ENCODE measurements at places on chromosomes 6 and 20.

GRCh38 chr20:60653111-60653845 is 598.8 kb upstream of the CDH4 start:
- no peak for DNase-seq

DNA sequence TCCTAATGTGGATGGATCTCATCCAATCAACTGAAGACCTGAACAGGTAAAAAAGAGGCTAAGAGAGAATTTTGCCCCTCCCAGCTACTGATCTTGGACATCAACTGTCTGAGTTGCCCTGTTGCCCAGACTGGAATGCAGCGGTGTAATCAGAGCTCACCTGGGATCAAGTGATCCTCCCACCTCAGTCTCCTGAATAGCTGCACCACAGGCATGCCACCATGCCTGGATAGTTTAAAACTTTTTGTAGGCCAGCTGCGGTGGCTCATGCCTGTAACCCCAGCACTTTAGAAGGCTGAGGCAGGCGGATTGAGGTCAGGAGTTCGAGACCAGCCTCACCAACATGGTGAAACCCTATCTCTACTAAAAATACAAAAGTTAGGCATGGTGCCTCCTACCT is 34.9 kb upstream of the GCNT2 start:
- DNase-seq, result no peak

- no peak for DNase-seq
Measured at GRCh38 chr6:110712238-110712637, 103.0 kb downstream of the CDK19 start.

DNA sequence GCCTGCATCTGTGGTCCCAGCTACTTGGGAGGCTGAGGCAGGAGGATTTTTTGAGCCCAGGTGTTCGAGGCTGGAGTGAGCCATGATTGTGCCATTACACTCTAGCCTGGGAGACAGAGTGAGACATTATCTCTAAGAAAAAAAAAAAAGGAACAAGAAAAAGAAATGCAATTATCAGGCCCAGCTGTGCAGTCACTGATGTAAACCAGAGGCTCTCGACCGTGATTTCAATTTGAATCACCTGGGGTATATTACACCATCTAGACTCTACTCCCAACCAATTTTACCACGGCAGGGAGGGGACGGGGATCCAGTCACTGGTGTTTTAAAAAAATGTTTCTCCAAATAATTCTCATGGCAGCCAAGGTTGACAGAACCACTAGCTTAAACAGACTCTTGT is 48.8 kb upstream of the NKX2-2 start:
- DNase-seq, result no peak

- no peak for DNase-seq
Measured at GRCh38 chr20:32980990-32981389, 23.2 kb downstream of the SUN5 start.

GRCh38 chr6:115592025-115592424 is 468.7 kb downstream of the FRK start:
- no peak for DNase-seq

GRCh38 chr6:129865013-129865412 is 3.9 kb upstream of the TMEM244 start:
- DNase-seq, result peak; percentile 6

DNA sequence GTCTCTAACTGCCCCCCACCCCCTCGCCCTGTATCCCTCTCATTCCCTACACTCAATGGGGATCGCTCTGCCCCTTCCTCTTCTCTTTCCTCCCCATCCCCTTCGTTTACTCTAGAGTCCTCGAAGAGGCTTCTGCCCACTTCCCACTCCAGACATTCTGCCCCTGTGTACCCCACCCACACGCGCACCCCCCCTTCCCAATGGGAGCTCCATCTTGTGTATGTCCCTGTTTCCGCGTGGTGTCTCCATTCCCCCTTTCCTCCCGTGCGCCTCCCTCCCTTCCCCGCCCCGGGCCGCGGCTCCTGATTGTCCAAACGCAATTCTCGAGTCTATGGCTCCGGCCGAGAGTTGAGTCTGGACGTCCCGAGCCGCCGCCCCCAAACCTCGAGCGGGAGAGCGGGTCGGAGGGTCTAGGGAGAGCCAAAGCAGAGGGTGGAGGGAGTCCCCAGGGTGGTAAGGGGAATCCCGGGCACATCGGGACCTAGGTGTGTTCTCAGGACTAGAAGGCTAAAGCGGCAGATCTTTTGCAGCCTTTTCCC is 679 bp upstream of the RING1 start:
- DNase-seq, result peak; percentile 65

DNA sequence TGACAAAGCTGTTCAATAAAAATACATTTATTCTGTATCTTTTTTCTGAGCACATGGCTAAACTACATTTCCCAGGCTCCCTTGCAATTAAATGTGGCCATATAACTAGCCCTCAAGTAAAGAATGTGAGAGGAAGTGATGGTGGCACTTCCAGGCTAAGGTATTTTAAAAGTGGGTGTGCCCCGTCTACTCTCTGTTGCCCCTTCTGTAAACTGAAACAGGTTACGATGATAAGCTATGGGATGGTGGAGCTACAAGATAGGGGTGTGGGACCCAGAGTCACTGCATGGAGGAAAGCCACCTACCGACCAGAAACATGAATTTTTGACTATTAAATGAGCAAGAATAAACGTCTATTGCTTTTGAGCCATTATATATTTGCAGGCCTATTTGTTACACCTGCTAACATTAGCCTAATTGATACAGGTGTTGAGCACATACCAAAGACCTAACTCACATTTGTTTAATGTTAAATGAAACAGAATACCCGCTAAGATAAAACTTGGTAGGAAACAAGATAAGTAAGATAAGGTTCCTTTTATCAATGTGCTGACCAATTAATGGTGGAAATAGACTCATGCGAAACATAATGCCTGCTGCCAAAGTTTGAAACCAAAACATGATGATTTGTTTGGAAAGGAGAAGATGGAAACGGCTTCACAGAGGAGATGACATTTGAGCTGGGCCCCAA is 3.1 kb downstream of the FYN start:
- peak; percentile 21 for DNase-seq

GRCh38 chr6:139124887-139125672 is 9.8 kb upstream of the HECA start:
- DNase-seq, result peak; percentile 82

GRCh38 chr6:47235964-47236760 is 73.5 kb downstream of the TNFRSF21 start:
- no peak for DNase-seq

GRCh38 chr6:145621776-145622175 is 113.5 kb downstream of the EPM2A start:
- no peak for DNase-seq

GRCh38 chr20:62651285-62652021 is 9.2 kb downstream of the SLCO4A1 start:
- peak; percentile 85 for DNase-seq

DNA sequence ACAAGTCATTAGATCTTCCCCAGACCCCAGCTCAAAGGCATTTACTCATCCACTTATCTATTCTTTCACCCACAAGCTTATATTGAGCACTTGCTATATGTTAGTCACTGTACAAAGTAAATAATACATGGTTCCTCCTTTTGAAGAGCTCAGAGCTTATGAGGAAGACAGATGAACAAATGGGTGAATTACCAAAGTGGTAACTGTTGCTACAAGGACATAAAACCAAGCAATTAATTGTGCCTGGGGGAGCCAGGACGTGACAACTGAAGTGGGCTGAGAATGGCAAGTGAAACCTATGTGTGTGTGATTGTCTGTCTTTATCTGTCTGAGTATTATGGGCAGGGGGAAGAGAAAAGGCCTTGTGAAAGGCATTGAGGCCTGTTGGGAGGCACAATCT is 45.6 kb upstream of the AKIRIN2 start:
- DNase-seq, result no peak

- DNase-seq, result no peak
Measured at GRCh38 chr20:18831830-18832499, 18.4 kb downstream of the SCP2D1 start.

- no peak for DNase-seq
Measured at GRCh38 chr6:4163408-4164116, 28.2 kb upstream of the ECI2 start.

DNA sequence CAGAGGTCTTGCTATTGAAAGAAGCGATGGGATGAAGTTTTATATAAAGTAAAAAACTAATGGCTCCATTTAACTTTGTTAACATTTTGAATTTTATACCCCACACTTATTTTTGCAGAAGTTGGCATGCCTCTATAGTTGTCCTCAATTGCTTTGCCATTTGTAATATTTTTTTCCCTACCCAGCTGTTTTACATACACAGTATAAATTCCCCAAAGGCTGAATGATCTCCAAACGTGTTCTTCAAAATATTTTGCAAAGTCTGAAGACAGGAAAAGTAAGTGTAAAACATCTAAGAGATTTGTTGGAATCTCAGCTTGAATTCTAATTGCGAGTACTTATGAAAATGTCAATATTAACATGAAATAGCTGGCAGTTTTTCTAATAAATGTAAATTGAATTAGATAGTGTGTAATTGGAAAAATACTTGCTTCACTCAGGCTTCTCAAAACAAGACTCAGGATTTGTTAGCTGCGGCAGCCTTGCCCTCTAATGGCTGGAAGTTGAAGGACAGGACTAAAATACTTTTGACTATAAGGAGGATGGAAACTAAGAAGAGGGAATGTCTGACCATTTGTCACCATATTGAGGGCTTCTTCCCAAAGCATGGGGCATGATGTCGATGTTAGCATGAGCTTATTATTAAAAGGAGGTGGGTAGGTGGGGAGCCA is 226.8 kb downstream of the UST start:
- DNase-seq, result no peak

DNA sequence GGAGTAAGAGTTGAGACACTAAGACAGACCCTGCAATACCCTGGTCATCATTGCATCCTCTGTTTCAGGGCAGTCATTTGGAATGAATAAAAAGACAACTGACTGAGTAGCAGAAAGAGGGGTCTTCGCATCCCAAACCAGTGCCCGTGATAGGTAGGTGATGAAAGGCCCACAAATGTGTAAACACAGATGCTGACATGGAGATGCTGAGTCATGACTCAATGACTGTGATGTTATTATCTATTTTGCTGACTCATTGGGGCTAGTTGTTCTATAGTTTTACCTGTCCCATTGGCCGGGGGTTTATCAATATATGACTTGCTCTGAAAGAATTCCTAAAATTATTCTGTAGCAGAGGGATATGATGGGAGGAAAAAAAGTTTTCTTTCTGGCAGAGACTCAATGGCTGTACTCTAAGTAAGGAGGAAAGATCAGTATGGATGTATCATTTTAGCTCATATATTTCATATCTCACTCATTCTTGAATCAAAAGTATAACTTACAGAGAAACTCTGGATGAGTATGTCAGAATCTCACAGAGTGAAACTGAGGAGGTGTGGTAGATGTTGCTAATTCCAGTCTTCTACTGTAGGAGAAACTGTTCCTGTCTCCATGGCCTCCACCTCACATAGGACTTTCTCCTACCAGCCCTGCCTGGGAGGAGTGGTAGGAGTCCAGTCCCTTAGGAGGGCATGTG is 119.9 kb upstream of the PREP start:
- peak; percentile 76 for DNase-seq

- DNase-seq, result no peak
Measured at GRCh38 chr6:142339113-142339512, 37.3 kb downstream of the ADGRG6 start.

GRCh38 chr6:21213492-21213891 is 380.1 kb upstream of the SOX4 start:
- no peak for DNase-seq

GRCh38 chr6:32982702-32983492 is 14.5 kb downstream of the BRD2 start:
- DNase-seq, result no peak

GRCh38 chr6:27836783-27837624 is 75.2 kb downstream of the OR2B2 start:
- DNase-seq, result peak; percentile 98

- peak; percentile 53 for DNase-seq
Measured at GRCh38 chr6:118551063-118552053, 3.3 kb downstream of the PLN start.

DNA sequence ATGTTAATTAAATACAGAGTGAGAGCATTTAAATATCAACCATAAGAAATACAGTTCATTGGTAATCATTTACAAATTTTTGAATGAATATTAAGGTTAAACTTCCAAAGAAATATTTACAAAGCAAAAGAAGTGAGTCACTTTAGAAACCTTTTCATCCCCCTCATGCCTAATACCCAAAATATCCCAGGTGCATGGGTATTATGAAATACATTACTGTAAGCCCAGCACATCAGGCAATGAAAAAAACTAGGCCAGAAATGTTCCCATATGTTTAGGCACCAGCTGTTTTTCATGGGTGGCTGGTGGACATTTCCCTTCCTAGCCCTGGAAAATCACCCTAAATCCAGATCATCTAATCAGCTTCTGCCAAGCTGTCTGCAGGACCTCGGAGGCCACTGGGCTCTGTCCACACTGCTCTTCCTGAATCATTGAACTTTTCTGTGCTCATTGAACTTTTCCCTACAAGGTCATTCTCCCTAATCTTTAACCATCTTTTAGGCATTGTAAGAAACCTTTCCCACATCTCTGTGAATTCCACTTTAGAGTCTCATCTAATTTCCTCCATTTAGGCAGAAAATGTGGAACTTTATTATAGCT is 145.3 kb upstream of the STXBP5 start:
- no peak for DNase-seq

DNA sequence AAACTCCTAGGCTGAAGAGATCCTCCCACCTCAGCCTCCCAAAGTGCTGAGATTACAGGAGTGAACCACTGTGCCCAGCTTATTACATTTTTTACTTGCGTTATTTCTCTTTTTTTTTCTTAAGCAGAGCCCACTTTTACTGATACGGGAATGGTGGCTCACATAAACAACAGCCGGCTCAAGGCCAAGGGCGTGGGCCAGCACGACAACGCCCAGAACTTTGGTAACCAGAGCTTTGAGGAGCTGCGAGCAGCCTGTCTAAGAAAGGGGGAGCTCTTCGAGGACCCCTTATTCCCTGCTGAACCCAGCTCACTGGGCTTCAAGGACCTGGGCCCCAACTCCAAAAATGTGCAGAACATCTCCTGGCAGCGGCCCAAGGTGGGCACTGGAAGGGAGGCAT is 10.5 kb downstream of the CAPN11 start:
- no peak for DNase-seq

- no peak for DNase-seq
Measured at GRCh38 chr6:36050947-36051710, 23.5 kb downstream of the MAPK14 start.

DNA sequence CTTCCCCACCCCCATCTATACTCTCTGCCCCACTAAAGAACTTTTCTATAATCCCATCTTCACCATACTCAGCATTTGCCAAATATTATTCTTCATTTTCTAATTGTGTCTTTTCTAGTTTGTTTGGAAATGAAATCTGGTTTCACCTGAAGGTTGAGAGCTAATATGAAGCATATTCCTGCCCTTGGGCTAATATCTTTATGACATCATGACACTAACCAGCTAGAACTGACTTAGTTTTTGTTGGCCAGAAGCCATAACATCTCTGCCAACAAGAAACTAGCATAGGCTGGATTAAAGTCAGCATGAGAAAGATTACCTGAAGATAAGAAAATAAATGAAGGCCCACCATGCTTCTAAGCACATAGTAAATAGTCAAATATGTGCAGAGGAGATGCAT is 16.7 kb downstream of the UNC5CL start:
- DNase-seq, result peak; percentile 14

GRCh38 chr6:108562503-108562993 is 1.8 kb downstream of the FOXO3 start:
- DNase-seq, result peak; percentile 94

GRCh38 chr6:12164508-12164770 is 125.7 kb upstream of the EDN1 start:
- no peak for DNase-seq

All from erythroblast (primary cell).